ENCODE measurements at places on chromosomes 2 and 18. TPM values are rescaled to one million over a fixed set of nuclear protein-coding genes. Genes with fewer than 3 reads are reported as not detected.

FECH gene
- 49.4 TPM for total RNA-seq

TMEM178A gene
- total RNA-seq, result 0.28 TPM

ASB3 gene
- 27.3 TPM for total RNA-seq

ERMN gene
- not detected for total RNA-seq

RFTN2 gene
- 6.5 TPM for total RNA-seq

MYOM1 gene
- total RNA-seq, result 0.11 TPM

SCYGR4 gene
- total RNA-seq, result not detected

SERPINB13 gene
- total RNA-seq, result not detected

LYPD6B gene
- total RNA-seq, result not detected

GMCL1 gene
- total RNA-seq, result 10.2 TPM

NFU1 gene
- 38.2 TPM for total RNA-seq

PID1 gene
- total RNA-seq, result not detected

GPD2 gene
- 45.0 TPM for total RNA-seq

MMADHC gene
- total RNA-seq, result 174 TPM

SLC30A3 gene
- total RNA-seq, result 0.11 TPM

POTEJ gene
- 0.07 TPM for total RNA-seq

CPLX4 gene
- not detected for total RNA-seq

RAX gene
- not detected for total RNA-seq

Measured in pulmonary artery endothelial cell (primary cell).